ENCODE measurements at places on chromosomes 3 and 15. TPM values are rescaled to one million over a fixed set of nuclear protein-coding genes. Genes with fewer than 3 reads are reported as not detected.

The SORD gene
- 34.2 TPM for total RNA-seq

The SAMMSON gene
- not detected for total RNA-seq

The SLC28A2 gene
- total RNA-seq: 4.0 TPM

The GOLGA6B gene
- total RNA-seq: not detected

The ARRDC4 gene
- total RNA-seq: 2.1 TPM

The MST1R gene
- total RNA-seq: 6.8 TPM

The IL17RE gene
- total RNA-seq: 1.2 TPM

The ZFYVE19 gene
- 15.9 TPM for total RNA-seq

The LSMEM2 gene
- not detected for total RNA-seq

The TTC14 gene
- 55.9 TPM for total RNA-seq

The ARPC4 gene
- 150 TPM for total RNA-seq

The CPA3 gene
- not detected for total RNA-seq

The IP6K1 gene
- 29.2 TPM for total RNA-seq

The DNAH12 gene
- total RNA-seq: 0.68 TPM

The SRGAP3 gene
- 8.1 TPM for total RNA-seq

The PLOD2 gene
- total RNA-seq: 35.8 TPM

The CACNA2D3 gene
- 0.42 TPM for total RNA-seq

The TMEM108 gene
- total RNA-seq: 5.5 TPM

The ZCWPW2 gene
- total RNA-seq: 0.75 TPM

The MKRN3 gene
- total RNA-seq: not detected

The UROC1 gene
- total RNA-seq: not detected

The CATSPER2 gene
- 3.0 TPM for total RNA-seq

The SPG11 gene
- 61.6 TPM for total RNA-seq

The CPB1 gene
- total RNA-seq: 0.51 TPM

The NOX5 gene
- 0.05 TPM for total RNA-seq

The CRYBG3 gene
- total RNA-seq: 10.8 TPM

The PLSCR5 gene
- total RNA-seq: not detected

The GASK1A gene
- 4.6 TPM for total RNA-seq

The ITIH1 gene
- total RNA-seq: not detected

The BCL2A1 gene
- not detected for total RNA-seq

The ISL2 gene
- 0.66 TPM for total RNA-seq

The PHC3 gene
- total RNA-seq: 22.9 TPM

The DLEC1 gene
- total RNA-seq: 3.0 TPM

The ANKRD63 gene
- not detected for total RNA-seq

The TSPAN3 gene
- 189 TPM for total RNA-seq

The SEMA3G gene
- total RNA-seq: 8.4 TPM

The STRIT1 gene
- not detected for total RNA-seq

The B3GALNT1 gene
- 24.8 TPM for total RNA-seq

The GABRR3 gene
- total RNA-seq: not detected

The EIF4A2 gene
- total RNA-seq: 306 TPM

The BFSP2 gene
- total RNA-seq: not detected

The TRPC1 gene
- 24.3 TPM for total RNA-seq

The STAB1 gene
- total RNA-seq: 0.32 TPM

The GOLGA8J gene
- not detected for total RNA-seq

The MCTP2 gene
- 11.6 TPM for total RNA-seq

The GOLGA6L10 gene
- total RNA-seq: 10.4 TPM

The HTR3D gene
- not detected for total RNA-seq

The RASGRF1 gene
- total RNA-seq: 0.05 TPM

The GPR156 gene
- total RNA-seq: 1.2 TPM
